ENCODE measurements at places on chromosomes 11 and 22.

DNA sequence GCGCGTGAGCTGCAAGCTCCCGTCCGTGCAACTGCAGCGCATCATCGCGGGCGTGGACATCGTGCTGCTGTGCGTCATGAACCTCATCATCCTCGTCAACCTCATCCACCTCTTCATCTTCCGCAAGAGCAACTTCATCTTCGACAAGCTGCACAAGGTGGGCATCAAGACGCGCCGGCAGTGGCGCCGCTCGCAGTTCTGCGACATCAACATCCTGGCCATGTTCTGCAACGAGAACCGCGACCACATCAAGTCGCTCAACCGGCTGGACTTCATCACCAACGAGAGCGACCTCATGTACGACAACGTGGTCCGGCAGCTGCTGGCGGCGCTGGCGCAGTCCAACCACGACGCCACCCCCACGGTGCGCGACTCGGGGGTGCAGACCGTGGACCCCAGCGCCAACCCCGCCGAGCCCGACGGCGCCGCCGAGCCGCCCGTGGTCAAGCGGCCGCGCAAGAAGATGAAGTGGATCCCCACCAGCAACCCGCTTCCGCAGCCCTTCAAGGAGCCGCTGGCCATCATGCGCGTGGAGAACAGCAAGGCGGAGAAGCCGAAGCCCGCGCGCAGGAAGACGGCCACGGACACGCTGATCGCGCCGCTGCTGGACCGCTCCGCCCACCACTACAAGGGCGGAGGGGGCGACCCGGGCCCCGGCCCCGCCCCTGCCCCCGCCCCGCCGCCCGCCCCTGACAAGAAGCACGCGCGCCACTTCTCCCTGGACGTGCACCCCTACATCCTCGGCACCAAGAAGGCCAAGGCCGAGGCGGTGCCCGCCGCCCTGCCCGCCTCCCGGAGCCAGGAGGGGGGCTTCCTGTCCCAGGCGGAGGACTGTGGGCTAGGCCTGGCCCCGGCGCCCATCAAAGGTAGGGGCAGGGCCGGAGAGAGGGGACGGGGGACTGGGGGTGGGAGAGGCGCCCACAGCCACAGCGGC, 7.3 kb downstream of the PANX2 start:
- no peak for DNase-seq

DNA sequence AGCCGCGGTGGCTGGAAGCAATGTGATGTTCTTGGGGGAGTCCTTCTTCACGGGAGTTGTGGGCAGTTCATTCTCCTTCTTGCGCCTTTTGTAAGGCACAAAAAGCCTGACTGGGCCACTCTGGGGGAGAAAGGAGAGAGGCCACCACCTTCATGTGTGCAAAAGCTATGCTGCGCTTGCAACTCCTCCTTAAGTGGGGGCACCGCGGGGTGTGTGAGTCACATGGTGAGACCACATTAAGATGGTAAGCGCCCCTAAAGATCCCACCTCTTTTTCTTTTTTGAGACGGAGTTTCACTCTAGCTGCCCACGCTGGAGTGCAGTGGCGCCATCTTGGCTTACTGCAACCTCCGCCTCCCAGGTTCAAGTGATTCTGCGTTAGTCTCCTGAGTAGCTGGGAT, 14.1 kb downstream of the DEAF1 start:
- DNase-seq, result no peak

DNA sequence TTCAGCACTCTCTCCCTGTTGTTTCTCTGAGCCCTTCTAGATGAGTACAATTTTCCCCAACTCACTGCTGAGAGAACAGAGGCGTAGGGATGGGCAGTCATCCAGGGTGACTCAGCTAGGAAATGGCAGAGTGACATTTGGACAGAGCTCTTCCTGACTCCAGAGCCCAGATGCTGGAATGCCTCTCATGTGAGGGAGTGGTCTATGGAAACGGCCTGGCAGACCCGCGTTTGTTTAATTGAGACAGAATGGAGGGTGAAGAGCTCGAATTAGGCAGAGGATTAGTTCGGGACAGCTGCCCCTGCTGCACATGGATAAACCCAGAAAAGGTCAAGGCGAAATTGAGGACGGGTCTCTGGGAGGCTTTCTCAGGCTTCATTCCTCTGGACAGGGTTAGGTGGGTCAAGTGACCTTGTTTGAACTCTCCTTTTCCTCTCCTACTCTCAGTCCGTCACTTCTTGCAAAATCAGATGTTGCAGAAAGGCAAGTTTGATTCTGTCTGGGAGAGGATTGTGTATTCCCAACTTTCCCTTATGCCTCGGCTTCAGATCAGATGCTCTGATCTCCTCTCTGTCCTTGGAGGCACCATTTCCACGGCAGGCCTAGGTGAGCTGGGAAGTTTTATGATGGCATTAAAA, 7.6 kb upstream of the LMO2 start:
- DNase-seq, result no peak

GRCh38 chr11:16110886-16111285, 245.5 kb downstream of the SOX6 start:
- DNase-seq, result no peak

- no peak for DNase-seq
These were observed 34.0 kb upstream of the A4GALT start for GRCh38 chr22:42754658-42755057.

GRCh38 chr22:37819105-37819433, 4.1 kb upstream of the GALR3 start:
- DNase-seq, result no peak

GRCh38 chr11:28703371-28703770, 595.2 kb downstream of the METTL15 start:
- no peak for DNase-seq

- no peak for DNase-seq
These were observed 95.0 kb downstream of the AASDHPPT start for GRCh38 chr11:106172386-106172991.

DNA sequence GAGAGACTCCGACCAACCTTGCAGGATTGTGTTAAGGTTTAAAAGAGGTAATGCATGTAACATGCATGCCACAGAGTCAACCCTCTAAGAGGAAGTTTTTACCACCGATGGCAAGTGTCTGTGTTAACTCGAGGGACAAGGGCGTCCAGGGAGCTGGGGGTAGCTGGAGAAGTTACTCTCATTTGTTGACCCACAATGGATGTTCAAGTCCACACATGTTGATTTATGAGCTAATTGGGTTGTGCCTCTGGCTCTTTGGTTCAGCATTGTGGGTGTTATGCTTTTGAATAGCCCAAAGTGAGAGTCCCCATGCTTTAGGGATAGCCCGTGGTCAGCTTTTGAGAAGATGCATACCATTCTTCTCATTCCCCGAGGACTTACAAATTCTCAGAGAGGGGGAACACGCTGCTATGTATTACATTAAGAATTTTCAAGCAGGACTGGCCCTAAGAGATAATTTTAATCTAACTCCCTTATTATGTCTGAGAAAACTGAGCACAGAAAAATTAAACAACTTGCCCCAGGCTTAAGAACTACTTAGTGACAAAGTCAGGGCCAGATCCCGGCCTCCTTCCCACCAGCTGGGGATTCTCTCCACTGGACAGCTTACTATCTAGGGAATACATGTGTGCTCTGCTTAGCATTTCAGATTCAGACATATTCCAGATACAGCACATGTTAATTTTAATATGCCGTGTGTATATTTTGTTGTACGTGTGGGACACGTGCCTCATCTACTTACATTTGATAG, 5.2 kb upstream of the PLET1 start:
- no peak for DNase-seq

DNA sequence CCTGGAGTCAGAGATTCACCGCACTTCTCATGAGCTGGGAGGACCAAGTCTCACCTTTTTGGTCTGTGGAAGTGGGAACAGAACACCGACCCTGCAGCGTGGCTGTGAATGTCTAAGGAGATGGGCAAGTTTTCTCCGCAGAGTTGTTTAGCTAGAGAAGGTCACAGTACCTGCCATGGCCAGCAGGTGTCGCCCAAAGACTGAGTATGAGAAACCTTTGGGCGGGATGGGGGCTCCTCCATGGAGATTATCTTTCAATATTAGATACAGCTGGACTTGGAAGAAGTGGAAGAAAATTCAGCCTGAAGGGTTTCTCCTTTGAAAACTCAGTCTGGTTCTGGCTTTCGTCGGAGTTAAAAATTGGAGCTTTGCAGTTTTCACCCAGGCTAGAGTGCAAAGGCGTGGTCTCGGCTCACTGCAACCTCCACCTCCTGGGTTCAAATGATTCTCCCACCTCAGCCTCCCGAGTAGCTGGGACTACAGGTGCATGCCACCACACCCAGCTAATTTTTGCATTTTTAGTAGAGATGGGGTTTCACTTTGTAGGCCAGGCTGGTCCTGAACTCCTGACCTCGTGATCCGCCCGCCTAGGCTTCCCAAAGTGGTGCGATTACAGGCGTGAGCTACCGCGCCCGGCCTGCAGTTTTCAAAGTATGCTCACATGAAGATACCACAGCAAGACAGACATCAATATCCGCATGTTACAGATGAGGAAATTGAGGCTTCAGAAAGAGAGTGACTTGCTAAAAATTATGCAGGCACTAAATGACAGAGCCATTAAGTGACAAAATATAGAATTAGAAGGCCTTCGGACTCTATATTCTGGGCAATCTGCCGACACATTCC, 10.7 kb upstream of the DSCAML1 start:
- DNase-seq, result peak; percentile 50

DNA sequence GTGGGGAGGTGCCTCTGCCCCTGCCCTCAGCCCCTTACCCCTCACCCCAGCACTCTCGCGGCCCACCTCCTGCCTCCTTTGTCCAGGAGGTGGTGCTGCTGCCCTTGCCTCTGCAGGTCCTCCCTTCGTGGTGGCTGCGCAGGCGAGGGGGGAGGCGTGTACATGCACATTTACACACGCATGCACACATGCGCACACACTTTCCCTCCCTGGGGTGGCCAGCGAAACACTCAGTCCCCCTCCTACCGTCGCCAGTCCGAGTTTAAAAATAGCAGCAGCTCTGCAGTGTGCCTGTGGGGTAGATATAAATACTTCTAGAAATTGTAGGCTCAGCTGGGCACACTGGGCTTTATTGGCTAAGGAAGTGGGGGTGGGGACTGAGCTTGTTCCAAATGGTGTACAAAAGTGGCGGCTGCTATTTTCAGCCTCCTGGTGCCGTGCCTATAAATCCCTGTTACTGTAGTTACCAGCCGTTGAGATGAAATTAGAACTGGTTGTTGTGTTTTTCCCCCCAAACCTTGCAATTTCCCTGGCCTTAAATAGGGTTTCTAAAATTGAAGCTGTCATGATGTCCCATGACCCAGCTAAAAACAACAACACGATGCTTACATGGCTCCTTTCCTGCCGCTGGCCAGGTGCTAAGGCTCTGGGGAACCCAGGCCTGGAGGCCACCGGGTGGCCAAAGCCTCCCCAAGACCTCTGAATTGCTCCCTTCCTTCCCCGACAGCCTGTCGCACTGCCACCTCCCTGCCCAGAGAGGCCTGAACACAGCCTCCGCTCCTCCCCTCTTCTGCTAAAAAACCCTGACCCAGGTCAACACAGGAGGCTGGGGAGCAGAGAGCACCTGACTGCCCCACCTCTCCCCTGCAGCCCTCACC, 12.4 kb downstream of the PICK1 start:
- DNase-seq, result no peak

DNA sequence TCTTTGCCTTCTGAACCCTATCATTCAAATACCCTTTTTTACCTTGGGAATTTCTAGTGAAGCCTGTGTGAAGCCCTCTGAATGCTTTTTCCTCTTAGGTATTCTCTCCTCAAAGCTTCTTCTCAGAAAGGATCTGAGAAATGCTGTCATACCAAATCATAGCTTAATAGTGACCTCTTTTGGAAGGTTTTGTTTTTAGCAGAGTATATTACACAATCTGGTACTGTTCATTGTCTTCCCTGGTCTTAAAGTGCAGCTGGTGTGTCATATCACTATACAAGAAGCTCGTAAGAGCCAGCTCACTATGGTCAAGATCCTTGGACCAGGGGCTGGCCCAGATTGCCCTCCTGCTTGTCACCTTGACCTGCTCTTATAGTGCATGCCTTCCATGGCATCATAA, 204.4 kb upstream of the ANO5 start:
- no peak for DNase-seq

- no peak for DNase-seq
These were observed 539.2 kb downstream of the MN1 start for GRCh38 chr22:27262361-27262760.

- DNase-seq, result no peak
These were observed 305.7 kb downstream of the BLID start for GRCh38 chr11:121810291-121810690.

GRCh38 chr11:19923626-19924025, 211.0 kb downstream of the NAV2 start:
- no peak for DNase-seq

- DNase-seq, result peak; percentile 8
These were observed 70.8 kb downstream of the KCNQ1 start for GRCh38 chr11:2515401-2516275.

DNA sequence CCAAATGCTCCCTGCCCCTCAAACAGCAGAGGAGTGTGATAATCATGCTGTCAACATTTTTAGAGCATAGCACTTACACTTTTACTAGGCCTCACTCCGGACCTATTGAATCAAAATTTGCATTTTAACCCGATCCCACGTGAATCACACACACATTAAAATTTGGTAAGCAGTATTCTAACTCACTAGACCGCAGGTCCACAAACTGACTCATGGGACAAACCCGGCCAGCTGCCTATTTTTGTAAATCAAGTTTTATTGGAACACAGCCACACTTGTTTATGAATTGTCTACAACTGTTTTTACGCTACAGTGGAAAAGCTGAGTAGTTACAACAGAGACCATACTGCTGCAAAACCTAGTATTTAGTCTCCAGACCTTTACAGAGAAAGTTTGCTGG, 43.3 kb downstream of the SNX19 start:
- no peak for DNase-seq

DNA sequence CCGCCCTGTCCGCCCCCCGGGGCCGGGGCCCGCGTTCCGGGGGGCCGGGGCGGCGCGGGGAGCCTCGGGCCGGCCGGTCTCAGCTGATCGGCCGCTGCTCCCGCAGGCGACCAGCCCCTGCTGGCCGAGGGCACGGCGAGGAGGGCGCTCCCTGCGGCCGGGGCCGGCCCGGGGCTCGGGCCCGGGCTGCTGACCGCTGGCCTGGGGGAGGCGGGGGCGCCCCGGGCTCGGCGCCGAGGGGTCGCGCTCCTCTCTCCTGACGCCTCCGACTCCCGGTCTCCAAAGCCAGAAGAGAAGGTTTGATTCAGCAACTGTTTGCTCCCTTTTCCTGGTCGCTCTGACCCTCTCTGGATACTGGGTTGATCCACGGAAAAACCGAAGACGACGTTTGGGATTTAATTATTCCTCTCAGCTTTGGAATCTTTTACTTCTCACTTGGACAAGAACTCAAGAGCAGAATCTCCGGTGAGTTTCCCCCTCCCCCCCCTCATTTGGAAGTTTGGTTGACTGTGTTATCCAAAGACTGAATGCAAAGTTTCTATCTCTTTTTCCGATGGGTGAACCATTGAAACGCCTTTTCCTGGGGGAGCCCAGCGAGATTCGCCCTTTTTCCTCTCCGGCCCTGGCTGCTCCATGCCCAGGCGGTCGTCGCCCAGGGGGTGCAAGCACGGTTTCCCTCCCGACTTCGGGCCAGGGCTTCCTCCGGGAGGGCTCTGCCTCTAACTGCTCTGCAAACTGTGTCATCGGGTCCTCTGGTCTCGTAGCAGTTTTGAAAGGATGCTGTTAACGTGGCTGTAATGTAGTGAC, 725 bp downstream of the KDM2A start:
- DNase-seq, result peak; percentile 38

DNA sequence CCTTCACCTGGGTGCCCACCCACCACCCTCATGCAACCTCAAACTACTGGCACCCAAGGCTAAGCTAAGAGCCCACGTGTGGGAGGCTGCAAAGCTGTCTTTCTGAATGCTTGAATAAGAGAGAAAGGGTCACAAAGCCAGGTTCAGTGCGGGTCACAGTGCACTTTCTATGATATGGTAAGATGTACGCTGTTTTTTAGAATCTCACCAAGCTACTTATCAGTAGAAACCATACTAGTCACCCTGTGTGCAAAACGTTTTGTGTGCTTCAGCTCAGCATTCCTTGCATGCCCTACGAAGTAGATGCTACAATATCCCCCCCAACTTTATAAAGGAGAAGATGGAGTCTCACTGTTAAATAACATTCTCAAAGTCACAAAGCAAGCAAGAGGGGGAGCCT, 14.9 kb downstream of the P2RX3 start:
- DNase-seq, result no peak
